ENCODE measurements at places on chromosomes 4 and X.

- peak; percentile 29 for DNase-seq
These were observed 124.2 kb downstream of the NFKB1 start for GRCh38 chr4:102625232-102625930.

GRCh38 chr4:89836031-89836745 lies 773 bp downstream of the SNCA start:
- no peak for DNase-seq

DNA sequence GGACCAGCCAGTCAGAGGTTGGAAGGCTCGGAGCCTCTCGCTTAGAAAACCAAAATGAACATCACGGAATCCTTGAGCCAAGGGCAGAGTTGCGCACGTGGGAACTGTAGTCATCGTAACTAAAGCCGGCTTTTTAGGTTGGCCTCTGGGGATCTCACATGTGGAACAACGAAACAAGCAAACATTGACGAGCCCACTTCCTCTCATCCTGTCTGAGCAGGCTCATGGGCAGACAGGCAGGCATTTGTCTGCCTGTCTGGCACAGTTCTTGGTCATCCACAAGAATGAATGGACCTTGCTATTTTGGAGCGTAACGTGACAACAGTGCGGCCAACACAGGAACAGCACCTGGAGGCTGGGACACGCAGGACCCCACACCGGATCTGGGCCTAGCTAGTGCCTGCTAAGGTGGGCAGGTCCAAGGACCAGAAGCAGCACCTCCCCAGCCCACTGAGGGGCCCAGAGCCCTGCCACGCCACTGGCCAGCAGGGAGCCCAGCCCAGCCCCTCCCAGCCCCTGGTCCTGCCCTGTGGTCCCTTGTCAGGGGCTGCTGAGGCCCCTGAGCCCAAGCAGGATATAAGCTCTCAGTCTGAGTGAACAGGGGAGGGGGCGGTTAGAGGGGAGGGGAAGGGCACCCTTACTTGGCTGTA lies 9.2 kb upstream of the TREX2 start:
- DNase-seq: no peak

GRCh38 chr4:185213877-185214276 lies 4.5 kb downstream of the SNX25 start:
- DNase-seq: no peak

DNA sequence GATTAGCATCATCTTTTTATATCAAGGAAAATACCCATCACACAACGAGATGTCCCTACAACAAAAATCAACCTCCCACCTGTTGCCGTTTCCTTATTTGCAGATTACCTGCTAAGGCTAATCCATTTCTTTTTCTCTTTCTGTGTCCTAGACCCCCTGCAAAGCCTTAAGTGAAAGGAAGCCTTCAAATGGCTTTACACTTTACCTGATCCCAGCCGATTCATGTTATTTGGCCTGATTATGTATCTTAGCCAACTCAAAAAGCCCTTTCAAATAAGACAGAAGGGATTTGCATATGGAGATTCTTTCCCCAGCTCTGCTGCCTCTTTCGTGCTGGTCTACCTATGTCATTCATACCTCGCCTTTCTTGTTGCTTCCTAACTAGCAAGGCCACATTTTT lies 14.4 kb downstream of the ABCG2 start:
- DNase-seq: no peak

DNA sequence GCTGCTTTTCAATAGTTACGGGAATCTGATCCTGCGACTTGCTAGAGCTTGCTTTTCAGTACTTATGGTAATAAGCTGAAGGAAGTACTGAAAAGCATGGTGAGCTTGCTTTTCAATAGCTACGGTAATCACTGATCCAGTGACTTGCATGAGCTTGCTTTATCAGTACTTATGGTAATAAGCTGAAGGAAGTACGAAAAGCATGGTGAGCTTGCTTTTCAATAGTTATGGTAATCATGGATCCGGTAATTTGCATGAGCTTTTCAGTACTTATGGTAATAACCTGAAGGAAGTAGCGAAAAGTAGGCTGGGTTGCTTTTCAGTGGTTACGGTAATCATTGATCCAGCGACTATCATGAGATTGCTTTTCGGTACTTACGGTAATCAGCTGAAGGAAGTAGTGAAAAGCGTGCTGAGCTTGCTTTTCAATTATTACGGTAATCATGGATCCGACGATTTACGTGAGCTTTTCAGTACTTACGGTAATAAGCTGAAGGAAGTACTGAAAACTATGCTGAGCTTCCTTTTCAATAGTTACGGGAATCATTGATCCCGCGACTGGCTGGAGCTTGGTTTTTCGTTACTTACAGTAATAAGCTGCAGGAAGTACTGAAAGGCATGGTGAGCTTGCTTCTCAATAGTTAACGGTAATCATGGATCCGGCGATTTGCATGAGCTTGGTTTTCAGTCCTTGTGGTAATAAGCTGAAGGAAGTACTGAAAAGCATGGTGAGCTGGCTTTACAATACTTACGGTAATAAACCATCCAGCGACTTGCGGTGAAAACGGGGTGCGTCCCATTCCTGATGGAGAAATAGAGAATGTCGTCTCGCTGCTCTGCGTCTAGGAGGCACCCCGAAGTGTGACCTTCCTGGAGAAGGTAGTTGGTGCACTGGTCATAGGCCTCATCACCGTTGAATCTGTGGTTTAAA lies 6.5 kb downstream of the CRLF2 start:
- peak; percentile 4 for DNase-seq

GRCh38 chrX:152913910-152914309 lies 16.0 kb downstream of the ZNF185 start:
- no peak for DNase-seq

DNA sequence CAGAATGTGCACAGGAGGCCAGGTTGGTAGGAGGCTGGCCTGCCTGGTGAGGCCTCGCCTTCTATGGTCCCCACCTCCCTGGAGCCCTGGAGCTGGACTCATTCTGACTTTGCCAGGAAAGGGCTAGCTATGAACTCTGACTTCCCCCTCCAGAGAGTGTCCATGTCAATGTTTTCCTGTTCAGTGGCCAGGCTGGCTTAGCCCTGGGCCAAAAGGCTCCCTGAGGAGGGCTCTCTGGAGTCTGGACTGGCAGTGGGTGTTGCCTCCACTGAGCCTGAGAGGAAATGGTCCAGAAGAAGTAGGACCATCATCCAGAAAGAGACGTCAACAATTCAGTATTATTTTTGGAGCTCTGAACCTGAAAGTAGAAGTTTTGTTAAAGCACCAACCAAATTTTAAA lies 178.7 kb downstream of the CHIC2 start:
- no peak for DNase-seq

- DNase-seq: no peak
These were observed 22.2 kb downstream of the CYBB start for GRCh38 chrX:37802028-37802427.

DNA sequence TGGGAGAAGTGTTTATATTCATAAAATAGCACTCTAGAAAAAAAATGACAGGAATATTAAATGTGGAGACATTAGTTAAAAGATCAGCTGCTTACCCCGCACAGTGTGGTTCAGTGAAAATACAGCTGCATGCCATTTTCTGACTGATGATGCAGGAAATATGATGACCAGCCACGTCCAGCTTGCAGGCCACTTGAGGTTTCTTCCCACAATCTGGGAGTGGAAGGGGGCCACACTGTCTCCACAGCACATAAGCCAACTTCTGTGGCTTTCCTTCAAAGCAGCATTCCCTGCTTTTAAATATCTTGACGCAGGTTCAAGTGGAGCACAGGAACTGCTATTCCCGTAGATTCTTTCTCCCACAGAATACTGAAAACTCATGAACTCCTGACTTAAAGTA lies 173.4 kb upstream of the GALNT7 start:
- DNase-seq: no peak

DNA sequence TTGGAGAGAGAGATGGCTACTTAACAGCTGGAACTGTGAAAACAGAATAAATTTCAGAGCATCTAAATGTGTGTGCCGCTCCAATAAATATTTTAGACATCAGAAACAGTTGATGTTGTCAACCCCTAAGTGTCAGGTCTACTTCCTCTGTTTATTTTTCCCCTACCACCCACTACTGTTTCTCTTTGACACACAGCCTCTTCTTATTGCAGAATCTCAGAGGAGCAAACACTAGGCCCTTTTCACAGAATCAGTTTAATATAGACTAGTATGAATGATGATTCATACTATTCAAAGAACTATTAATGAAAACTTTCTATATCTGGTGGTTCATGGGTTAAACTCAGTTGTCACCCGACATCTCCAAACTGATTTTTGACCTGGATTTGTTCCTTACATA lies 33.9 kb downstream of the NAA11 start:
- no peak for DNase-seq

DNA sequence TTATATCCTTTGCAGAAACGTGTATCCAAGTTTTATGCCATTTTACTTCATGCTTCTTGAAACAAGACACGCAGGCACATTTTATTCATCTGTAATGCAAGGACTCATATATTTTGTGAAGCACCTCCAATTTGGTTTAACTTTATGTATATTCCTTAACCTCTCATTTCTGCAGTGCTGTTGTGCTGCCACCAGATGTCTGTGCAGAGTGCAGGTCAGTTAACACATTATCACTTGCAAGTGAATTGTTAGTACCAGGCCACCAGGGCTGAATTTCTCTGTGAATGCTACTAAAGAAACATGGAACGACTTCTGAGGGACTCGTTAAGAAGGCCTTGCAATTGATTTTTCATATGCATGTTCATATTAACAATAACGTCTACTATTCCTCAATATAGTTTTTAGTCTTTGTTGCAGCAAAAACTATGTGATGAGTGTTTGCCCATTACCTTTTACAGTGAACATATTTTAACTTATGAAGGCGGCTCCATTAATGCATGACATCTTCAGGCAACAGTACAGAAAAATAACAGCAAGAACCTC lies 770.3 kb downstream of the NLGN4X start:
- DNase-seq: no peak

DNA sequence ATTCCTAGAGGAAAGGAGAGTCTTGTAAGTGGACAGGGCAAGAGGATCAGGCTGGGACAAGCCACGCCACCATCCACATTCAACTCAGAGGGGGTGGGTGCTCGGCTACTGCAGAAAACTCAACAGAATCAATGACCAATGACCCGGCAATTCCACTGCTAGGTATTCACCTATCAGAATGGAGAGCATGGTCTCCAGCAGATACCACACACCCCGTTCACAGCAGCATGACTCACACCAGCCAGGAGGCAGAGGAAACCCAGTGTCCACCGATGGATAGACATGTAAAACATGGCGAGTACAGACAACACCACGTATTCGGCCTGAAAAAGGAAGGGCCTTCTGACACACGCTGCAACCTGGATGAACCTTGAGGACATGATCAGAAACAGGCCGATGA lies 175.9 kb downstream of the AFAP1 start:
- DNase-seq: no peak

DNA sequence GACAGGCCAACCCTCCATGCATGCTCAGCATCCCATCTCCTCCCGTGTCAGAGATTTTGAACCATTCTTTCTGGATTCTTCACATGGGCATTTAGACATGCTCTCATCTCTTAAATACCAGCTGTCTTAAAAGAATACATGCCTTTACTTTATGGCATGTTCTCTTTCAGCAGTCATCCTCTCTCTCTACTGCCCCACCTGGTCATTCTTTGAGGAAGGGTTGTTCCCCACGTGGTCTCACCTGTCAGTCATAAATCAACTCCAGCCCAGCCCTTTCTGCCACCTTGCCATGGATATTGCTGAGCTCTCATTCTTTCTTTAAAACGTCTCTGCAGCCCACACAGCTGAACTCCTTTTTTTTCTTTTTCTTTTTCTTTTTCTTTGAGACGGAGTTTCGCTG lies 111.3 kb downstream of the ARHGAP10 start:
- no peak for DNase-seq

- no peak for DNase-seq
These were observed 371.5 kb upstream of the SLIT2 start for GRCh38 chr4:19880206-19880605.

DNA sequence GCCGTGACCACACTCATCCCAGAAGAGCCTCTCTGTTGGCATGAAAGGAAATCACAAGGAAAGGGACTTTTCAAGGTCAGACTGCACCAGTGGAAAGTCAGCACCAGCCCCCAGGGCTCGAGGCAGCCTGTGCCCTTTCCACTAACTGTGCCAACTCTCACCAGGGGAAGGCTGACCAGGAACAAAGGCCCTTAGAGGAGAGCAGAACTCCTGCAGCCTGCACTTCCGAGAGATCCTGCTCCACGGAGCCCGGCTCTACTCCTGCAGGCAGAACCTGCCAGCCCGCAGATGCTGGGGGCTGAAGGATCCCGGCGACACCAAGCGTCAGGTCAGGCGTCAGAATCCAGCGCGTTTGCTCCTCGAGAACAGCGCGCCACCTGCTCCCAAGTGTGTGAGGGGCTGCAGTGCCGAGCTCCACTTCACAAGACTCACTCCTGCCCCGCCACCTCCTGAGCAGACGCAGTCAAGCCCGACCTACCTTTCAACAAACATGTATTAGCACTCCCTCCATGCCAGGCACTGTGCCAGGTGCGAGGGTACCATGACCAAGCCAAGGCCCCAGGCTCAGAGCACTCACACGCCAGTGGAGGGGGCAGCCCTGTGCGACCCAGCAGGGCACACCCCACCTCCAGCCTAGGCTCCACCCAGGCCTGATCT lies 13.6 kb upstream of the HELT start:
- DNase-seq: no peak

- DNase-seq: no peak
These were observed 140.7 kb downstream of the BTC start for GRCh38 chr4:74653331-74654229.

DNA sequence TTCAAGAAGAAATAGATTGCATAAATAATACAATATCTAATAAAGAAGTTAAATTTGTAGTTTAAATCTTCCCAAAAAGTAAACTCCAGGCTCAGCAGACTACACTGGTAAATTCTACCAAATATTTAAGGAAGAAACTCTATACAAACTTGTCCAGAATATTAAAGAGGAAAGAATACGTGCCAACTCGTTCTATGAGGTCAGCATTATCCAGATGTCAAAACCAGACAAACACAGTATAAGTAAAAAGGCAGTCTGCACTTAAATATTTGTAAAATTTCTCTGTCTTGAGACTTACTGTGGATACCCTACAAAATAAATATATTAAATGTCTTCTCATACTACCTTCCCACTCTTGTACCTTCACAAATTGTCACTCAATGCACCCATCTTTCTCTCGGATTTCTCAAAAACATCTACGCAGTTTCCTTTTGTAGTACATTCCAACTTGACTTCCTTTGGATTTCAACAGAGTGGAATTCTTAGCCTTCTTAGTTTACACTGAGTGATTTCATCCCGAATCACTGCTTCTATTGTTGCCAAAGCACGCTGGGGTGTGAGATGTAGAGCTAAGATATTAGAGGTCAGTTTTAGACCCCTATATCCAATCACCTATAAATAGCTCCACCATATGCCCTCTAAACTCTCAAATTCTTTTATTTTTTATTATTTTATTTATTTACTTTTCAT lies 71.6 kb upstream of the MAB21L2 start:
- peak; percentile 52 for DNase-seq

- DNase-seq: no peak
These were observed 60.0 kb downstream of the C4orf50 start for GRCh38 chr4:5958199-5958735.

DNA sequence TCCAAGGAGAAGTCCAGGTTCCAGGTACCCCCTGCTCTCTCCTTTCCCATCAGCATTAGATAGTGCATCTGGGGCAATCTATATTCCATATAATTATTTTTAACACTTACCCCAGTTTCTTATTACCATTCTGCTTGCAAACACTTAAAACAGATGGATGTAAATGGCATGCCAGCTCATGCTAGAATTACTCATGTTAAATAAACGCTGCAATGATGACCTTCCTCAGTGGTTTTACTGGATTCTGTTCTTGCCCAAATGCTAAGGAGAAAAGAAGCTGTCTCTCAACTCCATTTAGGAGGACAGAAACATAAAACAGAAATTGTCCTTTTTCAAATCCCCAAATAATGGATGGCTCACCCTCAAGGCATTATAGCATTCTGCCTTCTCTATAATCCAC lies 161.1 kb downstream of the NLGN4X start:
- DNase-seq: no peak

Data from AG09319 (cell line).